ENCODE measurements at places on chromosomes 2 and 18.
A peak's percentile ranks its signal among the peaks of the same experiment; 100 is the strongest.

DNA sequence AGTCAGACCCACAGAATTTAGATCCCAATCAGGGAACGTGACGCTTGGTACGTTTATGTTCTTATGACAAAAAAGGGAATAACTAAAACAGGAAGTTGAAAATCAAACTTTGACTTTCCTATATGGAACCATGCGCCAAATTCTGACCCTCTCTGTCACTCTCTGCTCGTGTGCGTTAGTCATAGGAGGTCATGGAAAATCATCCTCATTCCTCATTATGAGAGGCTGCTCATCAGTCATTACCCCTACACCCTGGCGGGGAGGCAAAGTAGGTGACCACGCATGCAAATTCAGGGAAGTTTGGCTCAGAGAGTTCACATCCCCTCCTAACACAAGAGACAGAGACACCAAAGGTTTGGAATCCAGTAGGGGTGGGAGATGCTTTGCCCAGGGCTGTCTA lies 15.5 kb downstream of the IL1F10 start:
- no peak for DNase-seq

- DNase-seq = no peak
These were observed 1.3 kb downstream of the TAF1B start for GRCh38 chr2:9844576-9844975.

DNA sequence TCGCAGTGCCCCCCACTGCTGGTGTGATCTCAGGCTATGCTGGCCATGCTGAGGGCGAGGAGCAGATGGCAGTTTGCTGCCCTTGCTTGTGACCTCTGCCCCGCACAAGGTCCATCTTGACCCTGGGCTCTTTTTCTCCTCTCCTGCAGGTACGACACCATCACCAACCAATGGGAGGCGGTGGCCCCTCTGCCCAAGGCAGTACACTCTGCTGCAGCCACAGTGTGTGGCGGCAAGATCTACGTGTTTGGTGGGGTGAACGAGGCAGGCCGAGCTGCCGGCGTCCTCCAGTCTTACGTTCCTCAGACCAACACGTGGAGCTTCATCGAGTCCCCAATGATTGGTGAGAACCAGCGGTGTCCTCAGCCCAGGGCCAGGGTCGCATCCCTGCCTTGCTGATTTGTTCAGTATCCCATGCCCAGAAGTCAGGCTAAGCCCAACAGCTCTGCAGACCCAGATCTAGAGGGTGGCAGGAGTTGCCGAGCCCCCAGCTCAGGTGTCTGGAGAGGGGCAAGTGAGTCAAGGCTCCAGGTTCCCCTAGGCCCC lies 223.8 kb downstream of the ATAD2B start:
- DNase-seq = no peak

DNA sequence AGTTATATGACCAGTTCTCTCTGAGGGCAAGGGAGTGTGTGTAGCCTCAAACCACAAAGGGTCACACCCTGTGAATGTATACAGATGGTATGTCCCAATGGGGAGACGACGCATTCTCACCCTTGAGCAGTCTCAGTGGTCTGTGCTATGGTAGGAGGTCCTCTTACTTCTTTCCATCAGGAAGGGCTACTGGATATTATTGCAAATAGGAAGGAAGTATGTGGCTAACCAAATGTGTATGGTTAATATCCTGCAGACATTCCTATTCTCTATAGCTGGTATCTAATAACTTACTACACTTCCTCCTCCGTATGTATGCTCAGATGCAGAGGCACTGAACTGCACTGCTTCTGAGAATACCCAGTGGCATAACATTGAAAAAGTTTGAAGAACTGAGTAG lies 306.7 kb upstream of the CCDC68 start:
- no peak for DNase-seq

GRCh38 chr2:24625728-24626127 lies 134.7 kb downstream of the NCOA1 start:
- no peak for DNase-seq

DNA sequence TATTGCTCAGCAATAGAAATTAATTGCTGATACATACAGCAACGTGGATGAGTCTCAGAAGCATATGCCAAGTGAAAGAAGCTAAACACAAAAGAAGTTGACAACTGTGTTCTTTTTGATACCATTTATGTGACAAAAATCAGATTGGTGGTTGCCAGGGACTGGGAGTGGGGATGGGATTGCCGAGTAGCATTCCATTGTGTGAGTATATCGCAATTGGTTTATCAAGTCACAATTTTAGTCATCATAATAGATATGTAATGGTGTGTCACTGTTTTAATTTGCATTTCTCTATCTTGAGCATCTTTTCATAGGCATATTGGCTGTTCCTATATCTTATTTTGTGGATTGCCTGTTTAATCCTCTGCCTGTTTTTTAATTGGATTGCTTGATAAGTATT lies 20.9 kb downstream of the STRADB start:
- DNase-seq = no peak

DNA sequence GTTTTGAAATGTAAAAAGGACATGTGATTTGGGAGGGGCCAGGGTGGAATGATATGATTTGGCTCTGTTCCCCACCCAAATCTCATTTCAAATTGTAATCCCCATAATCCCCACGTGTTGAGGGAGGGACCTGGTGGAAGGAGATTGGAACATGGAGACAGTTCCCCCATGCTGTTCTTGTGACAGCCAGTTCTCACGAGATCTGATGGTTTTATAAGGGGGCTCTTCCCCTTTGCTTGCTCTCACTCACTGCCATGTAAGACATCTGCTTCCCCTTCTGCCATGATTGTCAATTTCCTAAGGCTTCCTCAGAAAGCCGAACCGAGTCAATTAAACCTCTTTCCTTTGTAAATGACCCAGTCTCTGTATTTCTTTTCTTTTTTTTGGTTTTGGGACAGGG lies 39.2 kb downstream of the FECH start:
- no peak for DNase-seq

GRCh38 chr18:51193621-51194287 lies 3.7 kb downstream of the MEX3C start:
- DNase-seq = no peak

GRCh38 chr18:32048507-32049091 lies 30.0 kb downstream of the RNF125 start:
- no peak for DNase-seq

- DNase-seq = no peak
These were observed 96.3 kb upstream of the TANK start for GRCh38 chr2:161063946-161064306.

- DNase-seq = no peak
These were observed 54.8 kb upstream of the KLHL29 start for GRCh38 chr2:23330214-23330613.

- no peak for DNase-seq
These were observed 13.7 kb upstream of the GMCL1 start for GRCh38 chr2:69815717-69816116.

DNA sequence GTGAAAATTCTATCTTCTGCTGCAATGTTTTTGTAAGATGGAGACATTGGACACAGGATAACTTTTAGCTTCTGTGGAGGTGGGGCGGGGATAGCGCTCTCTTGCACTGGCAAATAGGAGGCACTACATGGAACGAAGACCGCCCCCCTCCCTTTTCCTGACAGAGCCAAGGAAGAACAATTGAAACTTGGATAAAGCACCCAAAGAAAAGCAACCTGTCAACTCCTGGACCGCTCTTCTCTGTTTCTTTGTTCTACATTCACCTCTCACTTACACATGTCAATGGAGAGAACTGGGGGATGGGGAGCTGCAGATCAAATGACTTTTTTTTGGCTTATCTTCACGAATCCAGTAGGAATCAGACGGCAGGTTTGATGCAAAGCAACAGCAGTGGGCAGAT lies 126.3 kb upstream of the CHAC2 start:
- no peak for DNase-seq

DNA sequence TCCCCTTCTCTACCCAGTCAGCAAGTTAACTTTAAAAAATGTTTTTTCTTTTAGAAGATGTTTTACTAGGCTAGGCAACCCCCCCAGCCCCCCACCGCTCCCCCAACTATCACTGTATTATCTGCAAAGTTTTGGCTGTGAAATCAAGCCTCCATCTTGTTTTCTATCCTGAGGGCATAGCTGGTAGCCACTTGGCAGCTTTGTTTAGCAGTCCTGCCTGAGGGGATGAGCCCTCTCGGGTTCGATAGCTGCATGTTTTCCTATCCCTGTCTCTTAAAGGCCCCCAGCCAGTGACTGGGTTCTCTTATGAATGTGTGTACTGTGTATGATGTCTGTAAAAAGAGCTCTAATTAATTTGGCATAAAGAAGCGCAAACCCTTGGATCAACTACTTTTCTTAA lies 43.4 kb downstream of the MRO start:
- no peak for DNase-seq

GRCh38 chr2:165681841-165682240 lies 112.2 kb downstream of the GALNT3 start:
- DNase-seq = no peak

GRCh38 chr2:203201426-203201825 lies 37.4 kb upstream of the CYP20A1 start:
- DNase-seq = no peak

DNA sequence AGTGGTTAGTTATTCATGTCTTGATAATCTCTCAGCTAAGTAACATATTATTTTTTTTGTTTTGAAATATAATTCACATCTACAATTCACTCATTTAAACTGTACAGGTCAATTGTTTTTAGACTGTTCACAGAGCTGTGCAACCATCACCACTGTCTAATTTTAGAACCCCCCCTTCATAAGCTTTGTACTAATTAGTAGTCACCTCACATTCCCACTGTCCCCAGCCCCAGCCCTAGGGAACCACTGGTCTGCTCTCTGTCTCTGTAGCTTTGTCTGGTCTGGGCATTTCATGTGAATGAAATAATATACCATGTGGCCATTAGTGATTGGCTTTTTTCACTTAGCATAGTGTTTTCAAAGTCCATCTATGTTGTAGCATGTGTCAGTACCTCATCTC lies 55.3 kb downstream of the LCLAT1 start:
- DNase-seq = no peak

DNA sequence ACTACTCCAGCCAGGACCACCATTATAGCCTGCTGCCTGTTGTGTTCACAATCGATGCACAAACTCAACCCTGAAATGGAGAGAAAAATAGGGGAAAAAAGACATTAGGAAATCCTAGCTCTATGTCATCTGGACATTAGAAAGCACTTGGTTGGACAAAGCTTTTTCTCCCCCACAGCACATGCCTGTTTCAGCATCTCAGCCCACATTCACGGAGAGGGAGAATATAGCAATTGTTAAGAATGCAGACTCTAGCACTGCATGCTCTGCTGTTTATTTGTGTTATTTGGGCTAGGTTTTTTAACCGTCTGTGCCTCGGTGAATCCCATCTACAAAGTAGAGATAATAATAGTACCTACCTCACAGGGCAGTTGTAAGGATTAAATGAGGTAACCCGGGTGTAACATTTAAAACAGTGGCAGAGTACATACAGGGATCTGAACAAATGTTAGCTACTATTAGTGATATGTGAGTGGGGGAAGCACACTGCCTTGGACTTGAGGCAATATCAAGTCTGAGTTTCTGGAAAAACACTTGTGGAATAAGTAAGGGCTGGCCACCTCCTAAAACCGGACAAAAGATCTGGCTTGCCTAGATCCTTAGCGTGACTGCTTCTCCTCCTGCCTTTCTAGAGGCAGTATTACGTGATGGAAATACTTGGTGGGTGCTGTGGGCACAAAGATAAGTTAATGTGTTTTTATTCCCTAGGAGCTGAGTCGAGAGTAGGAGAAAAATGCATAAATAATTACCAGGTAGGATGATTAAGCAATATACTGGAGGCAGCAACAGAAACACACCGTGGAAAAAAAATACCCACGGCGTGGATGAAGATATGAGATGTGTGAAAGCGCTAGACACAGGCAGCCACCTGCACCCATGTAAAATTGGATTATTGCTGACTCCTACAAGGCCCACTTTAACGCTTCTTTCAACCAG lies 1.0 kb upstream of the PPP1CB start:
- DNase-seq = peak; percentile 12

GRCh38 chr2:191679818-191680600 lies 2.1 kb downstream of the NABP1 start:
- peak; percentile 60 for DNase-seq

DNA sequence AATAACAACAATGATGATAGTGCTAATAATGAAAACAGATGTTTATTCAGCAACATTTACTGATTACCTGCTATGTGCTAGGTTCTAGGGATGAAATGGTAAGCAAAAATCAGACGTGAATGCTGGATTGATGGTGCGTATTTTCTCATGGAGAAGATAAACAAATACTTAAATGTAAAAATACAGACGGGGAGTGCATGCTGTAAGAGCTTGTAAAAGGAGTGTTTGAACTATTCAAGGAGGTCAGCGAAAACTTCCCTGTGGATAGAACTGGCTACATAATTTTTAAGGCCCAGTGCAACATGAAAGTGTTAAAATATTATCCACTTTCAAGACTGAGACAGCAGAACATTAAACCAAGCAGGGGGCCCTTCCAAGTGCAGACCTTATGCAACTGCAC lies 22.1 kb downstream of the MTX2 start:
- DNase-seq = no peak

DNA sequence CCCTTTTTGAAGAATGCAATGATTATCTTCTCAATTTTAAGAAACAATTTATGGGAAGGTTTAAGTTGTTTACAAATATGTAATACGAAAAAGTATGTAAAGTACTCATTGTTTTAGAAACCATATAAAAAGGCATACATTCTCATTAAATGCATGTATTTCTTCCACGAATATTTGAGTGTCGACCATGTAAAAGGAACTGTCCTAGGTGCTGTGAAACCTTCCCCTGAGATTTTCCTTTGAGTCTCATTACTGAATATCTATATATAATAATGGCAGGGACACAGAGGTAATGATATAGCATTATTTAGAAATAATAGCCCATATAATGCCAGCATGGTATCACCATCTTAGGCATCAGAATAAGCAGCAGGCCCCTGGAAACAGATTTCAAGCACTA lies 239.3 kb downstream of the ERBB4 start:
- no peak for DNase-seq

- no peak for DNase-seq
These were observed 109.2 kb downstream of the COPS8 start for GRCh38 chr2:237194906-237195305.

DNA sequence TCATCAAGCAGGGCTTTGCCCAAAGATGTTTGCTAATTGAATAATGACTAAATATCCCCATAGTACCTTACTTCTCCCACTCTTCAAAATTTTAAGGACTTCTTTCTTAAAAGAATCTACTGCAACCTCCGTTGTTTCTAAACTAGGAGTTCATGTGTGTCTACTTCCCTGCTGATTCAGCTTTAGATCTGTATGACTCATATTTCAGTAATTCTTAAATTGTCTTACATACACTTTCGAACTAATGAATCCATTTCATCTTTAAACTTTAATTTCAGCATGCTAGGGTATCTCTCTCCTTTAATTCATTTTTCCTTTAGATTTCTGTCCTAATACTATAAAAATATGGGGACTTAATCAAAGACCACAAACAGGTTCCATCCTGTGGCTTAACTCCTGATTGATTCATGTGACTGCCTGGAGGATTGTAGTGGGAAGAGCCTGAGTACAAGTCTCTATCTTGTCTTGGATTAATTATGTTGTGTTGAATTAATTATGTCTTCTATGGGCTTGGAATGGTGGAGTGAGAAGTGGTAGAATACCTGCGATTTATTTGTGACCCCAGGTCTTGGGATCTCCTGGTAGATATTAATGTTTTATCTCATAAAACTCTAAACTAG lies 24.9 kb upstream of the COL5A2 start:
- no peak for DNase-seq

- DNase-seq = no peak
These were observed 108.2 kb upstream of the KLHL14 start for GRCh38 chr18:32881009-32881408.

GRCh38 chr18:64712035-64712434 lies 563.1 kb upstream of the LINC00305 start:
- DNase-seq = no peak

GRCh38 chr2:105858868-105859693 lies 114.4 kb downstream of the NCK2 start:
- peak; percentile 12 for DNase-seq

Data from Jurkat, Clone E6-1 (cell line).